Hepatic stellate cell (primary cell): ENCODE measurements at places on chromosomes 11 and 22.

- DNase-seq: no peak
Measured at GRCh38 chr11:11243590-11244469, 109.2 kb downstream of the CSNK2A3 start.

DNA sequence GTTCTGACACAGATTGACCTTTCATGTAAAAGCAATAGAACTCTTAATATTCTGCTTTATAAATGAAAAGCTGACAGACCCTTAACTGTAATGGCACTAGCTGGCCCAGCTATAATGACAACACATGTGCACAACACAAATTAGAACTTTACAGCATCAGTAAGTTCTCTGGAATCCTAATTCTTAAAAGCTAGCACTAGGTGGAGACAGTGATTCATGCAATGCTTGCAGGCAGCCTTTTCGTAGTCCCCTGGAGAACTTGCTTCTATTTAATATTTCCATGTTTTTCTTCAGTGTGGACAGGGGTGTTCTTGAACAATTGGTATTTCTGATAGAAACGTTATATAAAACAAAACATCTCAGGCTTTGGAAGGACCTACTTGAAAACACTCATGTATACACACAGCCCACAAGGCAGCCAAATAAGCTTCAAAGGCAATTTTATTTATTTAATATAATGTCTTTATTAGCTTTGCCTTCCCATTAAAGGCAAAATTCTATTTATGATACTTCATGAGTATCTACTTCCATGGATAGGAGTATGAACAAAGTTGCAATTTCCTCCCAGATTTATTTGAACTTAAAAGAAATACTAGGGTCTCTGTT, 374.3 kb upstream of the MPPED2 start:
- peak; percentile 0 for DNase-seq

DNA sequence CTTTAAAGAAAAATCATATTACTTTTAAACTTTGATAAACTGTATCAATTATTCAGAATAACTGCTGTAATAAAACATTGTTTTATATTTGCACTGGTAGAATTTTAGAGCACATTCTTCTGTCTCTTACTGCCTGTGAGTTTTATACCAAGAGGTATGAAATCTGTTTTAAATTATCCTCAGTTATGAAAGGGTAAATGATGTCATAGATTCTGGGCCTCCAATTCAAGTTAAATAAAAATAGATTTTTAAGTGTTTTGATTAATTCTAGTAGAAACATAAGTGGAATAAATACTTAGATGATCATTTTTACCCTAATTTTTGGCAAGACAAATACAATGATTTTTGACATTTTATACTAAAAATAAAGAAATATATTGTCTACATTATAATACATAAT, 93.0 kb downstream of the GUCY1A2 start:
- no peak for DNase-seq

DNA sequence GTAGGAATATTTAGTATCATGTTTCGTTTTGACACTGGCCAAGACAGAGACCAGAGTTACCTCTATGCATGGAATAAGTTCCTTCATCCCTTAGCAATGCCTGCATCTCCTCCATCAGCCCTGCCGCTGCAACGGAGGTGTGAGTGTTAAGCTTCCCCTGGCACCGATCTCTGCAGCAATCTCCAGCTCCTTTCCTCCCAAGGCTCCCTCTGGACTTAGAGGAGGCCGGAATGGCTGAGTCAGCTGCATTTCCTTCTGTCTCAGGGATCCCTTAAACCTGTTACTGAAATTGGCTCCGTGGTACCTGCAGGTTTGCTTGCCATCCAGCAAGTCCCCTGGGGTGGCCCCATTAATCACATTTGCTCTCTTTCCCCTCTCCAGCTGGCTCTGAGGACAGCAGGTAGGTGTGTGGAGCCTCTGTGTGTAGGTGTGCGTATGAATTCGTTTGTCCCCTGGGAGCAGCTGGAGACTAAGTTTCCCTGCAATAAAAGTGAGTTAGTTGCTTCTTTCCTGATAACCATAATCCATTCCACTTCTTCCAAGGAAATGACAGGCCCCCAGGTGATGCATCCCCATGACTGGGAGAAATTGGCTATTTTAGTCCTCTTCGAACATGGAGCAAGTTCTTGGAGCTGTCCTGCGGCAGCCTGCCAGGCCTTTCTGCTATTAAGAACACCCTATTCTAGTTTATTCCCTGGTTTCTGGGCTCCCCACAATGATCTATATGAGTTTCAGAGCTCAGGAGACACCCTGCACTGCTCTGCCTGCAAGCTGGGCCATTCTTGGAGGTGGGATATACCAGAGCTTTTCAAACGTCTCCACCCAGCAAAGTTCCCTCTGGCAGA, 457.2 kb upstream of the CADM1 start:
- no peak for DNase-seq

- peak; percentile 91 for DNase-seq
Measured at GRCh38 chr11:313787-314553, at the start of gene IFITM1. Gene IFITM1 (plus strand): TSS chr11:314040. CDS start chr11:314171, 131 bp downstream.

- no peak for DNase-seq
Measured at GRCh38 chr11:64947208-64947814, 11.6 kb upstream of the GPHA2 start.

- DNase-seq: no peak
Measured at GRCh38 chr22:24093855-24094254, 82.8 kb downstream of the CABIN1 start.
